ENCODE measurements at places on chromosomes 3 and 15. TPM values are rescaled to one million over a fixed set of nuclear protein-coding genes. Genes with fewer than 3 reads are reported as not detected.

- DNase-seq, result no peak
These were observed 5.4 kb downstream of the EHD4 start for GRCh38 chr15:41966920-41967465.

- DNase-seq, result no peak
These were observed 43.2 kb downstream of the NR2E3 start for GRCh38 chr15:71853543-71853942.

GRCh38 chr3:114336122-114336697, 42.4 kb downstream of the TIGIT start:
- no peak for DNase-seq

GRCh38 chr3:121852256-121852655, 17.2 kb downstream of the EAF2 start:
- DNase-seq, result no peak

DNA sequence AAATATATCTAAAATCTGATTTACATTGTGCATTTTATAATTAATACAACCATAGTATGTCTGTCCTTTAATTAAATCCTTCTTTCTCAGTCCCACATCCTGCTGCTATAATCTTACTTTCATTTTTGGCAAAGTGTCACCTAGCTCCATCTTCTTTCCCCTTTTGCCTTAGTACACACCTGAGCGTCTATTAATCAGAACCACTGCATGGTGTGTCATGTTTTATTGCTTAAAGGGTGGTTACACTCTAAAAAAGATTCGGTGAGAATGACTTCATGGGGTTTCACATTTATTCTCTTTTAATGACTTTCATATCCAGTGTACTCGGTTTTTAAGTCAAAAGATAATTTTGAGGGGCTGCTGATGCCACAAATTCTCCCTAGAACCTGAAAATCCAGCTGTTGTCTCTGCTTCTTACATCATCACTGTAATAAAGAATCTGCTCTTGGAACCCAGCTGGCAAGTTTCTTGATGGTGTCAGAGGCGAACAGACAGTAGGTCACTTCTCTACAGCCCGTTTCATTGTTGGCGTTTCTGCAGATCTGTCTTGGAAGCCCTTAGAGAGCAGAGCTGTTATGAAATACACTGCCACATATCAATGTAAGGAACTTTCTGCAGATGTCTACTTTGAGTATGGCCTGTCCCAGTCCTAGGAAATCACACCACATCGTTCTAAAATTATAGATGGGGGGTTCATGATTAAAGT, 99.7 kb downstream of the TIGIT start:
- DNase-seq, result no peak

DNA sequence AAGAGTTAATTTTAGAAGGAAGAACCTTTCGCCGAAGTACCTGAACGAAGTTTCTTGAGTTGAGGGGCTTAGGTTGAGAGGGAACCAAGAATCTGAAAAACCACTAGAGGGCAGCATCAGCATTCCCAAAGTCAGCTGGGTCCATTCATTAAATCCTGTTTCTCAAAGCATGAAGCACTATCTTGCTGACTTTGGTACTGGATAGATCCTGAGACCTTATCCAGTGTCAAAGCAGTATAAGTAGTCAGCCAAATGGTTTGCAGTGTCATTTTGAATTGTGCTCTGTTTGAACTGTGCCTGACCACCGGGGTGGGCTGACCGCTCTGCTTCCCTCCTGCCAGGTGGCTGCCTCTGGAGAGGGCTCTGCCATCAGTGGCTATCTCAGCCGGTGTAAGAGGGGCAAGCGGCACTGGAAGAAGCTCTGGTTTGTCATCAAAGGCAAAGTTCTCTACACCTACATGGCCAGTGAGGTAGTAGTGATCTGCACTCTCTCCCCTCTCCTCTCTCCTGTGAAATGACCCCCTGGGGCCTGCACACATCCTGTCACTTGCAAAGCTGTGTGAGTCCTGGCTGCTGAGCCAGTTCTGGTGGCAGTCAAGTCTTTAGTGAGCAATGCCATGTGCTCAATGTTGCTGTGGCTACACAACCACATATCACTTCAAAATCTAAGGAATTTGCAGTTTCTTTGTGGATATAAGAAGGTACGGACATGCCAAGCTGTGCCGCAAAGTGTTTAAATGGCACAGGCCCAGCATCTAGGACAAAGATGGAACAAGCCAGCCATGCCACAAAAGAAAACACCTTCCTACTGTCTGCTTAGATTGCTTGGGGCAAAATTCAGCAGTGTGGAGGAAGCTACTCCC, 21.4 kb upstream of the NR2C2 start:
- DNase-seq, result no peak

DNA sequence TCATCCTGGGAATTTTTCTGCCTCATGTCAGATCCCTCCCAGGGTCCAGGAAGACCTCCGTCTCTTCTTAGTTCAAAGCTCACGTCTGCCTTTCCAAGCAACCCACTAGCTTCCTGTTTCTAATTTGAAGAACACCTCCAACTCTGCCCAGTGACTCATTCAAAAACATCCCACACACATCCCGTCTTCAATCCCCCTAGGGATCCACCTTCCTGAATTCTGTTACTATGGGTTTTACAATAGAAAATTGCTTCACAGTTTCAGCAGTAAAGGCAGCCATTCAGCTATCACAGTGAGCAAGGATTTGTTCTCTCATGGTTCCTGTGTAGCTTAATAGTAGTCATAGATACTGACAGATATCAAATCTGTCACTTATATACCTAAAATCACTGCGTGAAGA, 308.3 kb upstream of the CCDC54 start:
- DNase-seq, result no peak

AHSG gene
- not detected for total RNA-seq

KLHDC8B gene
- total RNA-seq, result 58.0 TPM

Measured in esophagus squamous epithelium (tissue), 5 donors.